Stimulated activated CD8-positive, alpha-beta memory T cell treated with anti-CD3 and anti-CD28 coated beads, Interleukin-7, amount 100 ng/mL, for 1 hour (primary cell): ENCODE measurements at places on chromosomes 13 and 19.

GRCh38 chr13:20129076-20129475 is 31.8 kb downstream of the GJA3 start:
- DNase-seq, result no peak

GRCh38 chr19:4966591-4966990 is 2.3 kb upstream of the KDM4B start:
- no peak for DNase-seq

- DNase-seq, result no peak
Observed at GRCh38 chr13:32272021-32272683, 43.0 kb downstream of the ZAR1L start.

- no peak for DNase-seq
Observed at GRCh38 chr13:76383676-76384461, 502.3 kb downstream of the KCTD12 start.

GRCh38 chr19:4363571-4364304 is 20.4 kb downstream of the MPND start:
- DNase-seq, result no peak

DNA sequence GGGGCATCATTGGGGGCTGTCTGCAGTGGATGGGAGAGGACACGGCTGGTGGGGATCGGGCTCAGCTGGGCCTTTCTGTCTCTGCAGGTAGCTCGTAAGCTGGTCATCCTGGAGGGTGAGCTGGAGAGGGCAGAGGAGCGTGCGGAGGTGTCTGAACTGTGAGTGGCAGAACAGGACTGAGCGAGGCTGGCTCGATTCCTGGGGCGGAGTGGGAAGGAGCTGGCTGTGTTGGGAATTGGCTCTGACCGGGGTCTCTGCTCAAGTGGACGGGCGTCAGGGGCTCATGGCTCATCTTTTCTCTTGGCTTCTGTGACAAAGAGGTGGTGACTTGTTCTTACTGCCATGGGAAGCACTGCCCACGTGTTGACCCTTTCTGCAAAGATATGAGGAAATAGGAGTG is 11.6 kb downstream of the TPM4 start:
- DNase-seq, result no peak

- DNase-seq, result no peak
Observed at GRCh38 chr13:109483284-109483683, 303.1 kb downstream of the IRS2 start.

DNA sequence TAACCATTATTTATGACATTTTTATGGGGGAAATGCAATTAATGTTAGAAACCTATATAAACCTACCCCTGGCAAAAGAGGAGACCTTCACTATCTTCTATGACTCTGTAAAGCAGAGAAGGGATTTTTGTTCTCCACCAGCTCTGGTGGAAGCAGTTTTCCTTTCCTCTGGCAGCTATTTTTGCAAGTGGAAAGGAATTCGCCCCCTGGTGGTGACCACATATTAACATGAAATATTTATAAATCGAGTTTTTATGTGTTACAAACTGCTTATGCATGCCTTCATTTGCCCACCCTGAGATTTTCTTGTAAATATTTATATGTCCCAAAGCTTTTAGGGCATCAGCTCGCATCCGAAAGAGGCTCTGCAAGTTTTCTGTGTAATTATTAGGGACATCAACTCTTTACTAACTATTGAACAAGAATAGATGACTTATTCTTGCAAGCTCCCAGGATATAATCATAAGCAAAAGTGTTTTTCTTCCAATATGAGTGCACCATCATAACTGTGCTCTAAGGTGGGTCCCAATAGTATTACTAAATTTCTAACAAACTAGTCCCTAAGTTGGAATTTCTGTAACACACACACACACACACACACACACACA is 62.4 kb downstream of the SERTM1 start:
- no peak for DNase-seq

DNA sequence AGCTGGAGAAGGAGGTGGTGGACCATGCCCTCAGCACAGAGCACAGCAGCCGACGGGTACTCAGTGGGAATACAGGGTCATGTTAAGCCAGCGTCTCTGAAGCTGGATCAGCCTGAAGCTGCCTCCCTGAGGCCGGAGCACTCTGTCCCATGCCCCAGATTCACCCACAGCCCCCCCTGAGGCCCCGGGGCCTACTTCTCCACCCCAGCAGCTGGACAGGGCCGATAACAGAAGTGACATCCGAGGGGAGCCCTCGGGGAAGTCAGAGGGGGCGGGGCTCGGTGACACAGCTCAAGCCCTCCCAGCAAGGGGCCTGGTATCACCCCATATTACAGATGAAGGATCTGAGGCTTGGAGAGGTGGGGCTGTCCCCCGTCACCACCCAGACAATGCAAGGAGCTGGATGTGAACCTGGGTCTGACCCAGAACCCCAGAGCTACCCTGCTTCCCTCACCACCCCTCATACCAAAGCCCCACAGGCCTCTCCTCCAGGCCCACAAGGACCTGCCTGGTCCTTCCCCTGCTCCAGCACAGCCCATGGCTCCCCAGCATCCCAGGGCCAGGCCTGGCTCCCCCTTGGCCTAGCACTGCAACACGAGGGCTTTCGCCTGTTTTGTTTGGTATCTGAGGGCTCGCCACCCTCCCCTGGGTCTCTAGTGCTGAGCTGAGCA is 5.7 kb downstream of the R3HDM4 start:
- DNase-seq, result no peak

- DNase-seq, result no peak
Observed at GRCh38 chr13:111904166-111904565, 162.8 kb upstream of the SOX1 start.

- DNase-seq, result no peak
Observed at GRCh38 chr13:60494296-60494695, 97.3 kb downstream of the TDRD3 start.

- no peak for DNase-seq
Observed at GRCh38 chr19:32651729-32652140, 23.2 kb downstream of the ANKRD27 start.

- DNase-seq, result no peak
Observed at GRCh38 chr13:74036373-74036772, 97.8 kb downstream of the KLF12 start.

DNA sequence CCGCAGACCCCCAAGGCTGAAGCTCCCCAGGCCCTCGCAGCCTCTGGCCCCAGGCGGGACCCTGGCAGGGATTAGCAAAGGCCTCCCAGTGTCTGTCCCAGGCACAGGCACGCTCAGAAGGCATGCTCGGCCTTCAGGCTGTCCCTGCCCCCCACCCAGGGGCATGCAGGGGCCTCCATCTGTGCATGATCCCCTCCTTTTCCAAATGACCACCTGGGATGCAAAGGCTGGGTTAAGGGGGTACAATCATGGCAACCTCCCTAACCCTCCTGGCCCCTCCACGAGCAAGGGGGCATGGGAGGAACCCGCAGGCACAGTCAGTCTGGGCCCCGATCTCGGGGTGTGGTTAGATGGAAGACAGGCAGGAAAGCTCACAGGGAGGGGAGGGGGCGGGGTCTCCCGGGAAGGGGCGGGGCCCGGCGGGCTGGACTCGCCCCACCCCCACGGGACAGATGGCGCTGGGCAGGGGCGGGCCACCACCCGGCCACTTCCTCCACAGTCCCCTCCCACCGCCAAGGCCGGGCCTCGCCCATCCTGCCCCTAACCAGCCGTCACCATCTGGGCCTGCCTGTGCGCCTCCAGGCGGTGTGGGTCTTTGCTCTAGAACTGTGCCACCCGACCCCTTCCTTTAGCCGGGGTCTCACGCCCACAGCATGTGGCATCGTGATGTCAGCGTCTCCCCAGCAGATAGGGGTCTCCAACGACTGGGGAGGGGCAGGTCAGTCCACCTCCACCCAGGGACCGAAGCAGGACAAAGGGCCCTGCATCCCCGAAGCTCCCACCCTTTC is 7.0 kb upstream of the REXO1 start:
- DNase-seq, result peak; percentile 53

DNA sequence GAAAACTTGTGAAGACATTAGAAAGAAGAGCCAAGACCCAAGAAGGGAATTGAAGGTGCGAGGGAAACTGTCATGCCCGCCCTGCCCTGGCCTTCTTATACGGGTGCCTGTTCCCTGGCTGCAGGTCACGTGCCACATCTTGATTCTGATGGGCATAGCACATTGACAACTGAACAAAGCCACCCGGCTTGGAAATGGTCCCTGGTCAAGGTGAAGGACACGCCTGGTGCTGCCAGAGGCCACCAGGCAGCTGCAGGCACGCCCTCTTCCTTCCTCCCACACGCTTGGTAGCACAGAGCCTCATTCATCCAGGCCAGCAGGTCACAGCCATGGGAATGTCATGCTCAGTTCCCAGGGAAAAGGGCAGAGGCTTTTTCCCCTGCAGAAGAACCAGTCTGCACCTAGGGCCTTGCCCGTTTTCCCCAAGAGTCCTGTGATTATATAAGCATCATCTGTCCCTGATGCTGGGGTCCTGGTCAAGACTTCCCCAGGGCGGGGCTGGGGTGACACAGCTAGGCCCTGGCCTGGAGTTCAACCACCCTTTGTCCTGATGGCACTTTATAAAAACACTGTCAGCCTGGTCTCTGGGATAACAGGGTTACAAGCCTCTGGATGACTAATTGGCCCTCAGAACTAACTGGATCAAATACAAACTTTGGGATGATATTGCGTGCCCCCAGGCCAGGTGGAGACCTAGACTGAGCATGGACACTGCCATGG is 56.0 kb downstream of the CDADC1 start:
- no peak for DNase-seq

- DNase-seq, result no peak
Observed at GRCh38 chr13:28527629-28528028, 32.7 kb upstream of the FLT1 start.

- no peak for DNase-seq
Observed at GRCh38 chr19:1840541-1841115, 7.7 kb downstream of the REXO1 start.

DNA sequence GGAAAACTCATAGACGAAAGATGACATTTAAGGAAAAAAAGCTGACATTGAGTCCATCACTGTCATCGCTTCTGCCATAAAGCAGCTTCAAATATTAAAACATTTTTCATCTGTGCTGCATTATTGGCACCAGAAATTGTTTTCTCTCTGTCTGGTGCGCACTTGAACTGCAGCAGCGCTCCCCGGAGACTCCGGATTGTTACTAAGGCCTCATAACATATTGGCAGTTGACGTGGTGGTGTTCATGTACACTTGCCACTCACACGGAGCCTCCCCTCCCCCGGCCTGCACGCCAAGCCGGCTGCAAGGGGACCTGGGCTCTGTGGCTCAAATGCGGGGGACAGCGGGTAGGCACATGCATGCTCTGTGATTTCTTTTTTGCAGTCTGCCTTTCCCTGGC is 203.2 kb downstream of the TSHZ3 start:
- no peak for DNase-seq

- no peak for DNase-seq
Observed at GRCh38 chr19:2227415-2228156, 8.5 kb downstream of the PLEKHJ1 start.

GRCh38 chr19:55527197-55528029 is 9.5 kb downstream of the SBK2 start:
- no peak for DNase-seq

- no peak for DNase-seq
Observed at GRCh38 chr19:2426611-2427428, 566 bp downstream of the TIMM13 start.

DNA sequence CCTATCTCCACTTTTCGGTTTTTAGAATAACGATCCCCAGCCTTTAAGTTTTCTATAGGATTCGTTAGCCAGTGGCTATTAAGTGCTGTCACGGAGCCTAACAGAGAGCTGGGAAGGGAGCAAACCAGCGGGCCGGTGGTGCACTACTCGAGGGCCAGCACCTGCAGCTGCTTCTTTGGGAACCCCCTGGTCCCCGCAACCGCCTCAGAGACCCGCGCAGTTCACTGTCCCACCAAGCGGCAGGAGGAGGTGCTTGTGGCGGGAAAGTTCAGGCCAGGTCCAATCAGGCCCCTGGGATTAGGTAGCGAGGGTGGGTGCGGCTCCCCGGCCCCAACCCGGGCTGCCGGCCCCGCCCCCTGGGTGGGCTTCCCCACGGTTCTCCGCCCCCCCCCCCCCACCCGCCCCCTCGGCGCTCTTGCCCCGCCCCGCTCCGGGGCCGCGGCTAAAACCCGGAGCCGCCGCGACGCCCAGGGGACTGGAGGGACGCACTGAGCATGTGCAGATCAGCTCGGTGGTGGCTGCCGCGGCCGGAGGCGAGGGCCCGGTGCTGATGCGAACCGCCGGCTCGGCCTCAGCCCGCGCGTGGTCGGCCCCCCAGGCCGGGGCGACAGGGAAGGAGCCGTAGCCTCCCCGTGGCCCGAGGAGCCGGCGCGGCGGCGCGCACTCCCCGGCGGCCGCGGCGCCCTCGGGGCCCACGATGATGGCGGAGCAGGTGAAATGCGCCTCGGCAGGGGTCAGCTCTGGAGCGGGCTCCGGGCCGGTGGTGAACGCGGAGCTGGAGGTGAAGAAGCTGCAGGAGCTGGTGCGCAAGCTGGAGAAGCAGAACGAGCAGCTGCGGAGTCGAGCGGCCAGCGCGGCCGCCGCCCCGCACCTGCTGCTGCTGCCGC is at the start of gene SLAIN1:
SLAIN1 (plus strand) TSS at position 471 of the 887 bp plus-strand sequence; CDS start at position 698, 227 bp downstream.
- DNase-seq, result peak; percentile 68

DNA sequence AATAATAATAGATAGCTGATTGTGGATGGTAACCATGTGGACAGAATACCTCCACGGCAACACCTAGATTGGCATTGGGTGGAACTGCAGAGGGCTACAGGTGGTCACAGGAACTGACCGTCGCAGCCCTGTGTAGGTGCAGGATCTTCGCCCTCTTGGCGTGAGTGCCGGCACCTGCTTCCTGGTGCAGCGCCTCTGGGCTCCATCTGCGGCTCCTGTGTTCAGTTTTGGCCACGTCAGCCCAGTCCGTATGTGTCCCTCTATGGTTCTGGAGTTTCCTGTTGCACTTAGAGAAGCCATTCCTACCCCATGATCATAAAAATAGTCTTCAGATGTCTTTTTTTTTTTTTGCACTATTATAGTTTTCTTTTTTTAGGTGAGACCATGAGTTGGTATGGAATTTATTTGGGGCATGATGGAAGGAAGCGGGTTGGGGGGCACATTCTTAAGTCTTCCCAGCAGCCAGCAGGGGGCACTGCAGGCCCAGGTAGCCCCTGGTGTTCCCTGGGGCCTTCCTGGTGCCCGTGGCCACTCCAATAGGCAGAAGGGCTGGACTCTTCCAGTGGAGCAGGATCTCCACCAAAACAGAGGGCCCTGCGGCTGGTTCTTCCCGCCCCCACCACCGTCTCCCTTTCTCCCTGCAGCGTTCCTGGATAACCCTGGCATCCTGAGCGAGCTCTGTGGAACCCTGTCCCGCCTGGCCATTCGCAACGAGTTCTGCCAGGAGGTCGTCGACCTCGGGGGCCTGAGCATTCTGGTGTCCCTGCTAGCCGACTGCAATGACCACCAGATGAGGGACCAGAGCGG is 10.1 kb upstream of the SLC25A42 start:
- DNase-seq, result peak; percentile 38

DNA sequence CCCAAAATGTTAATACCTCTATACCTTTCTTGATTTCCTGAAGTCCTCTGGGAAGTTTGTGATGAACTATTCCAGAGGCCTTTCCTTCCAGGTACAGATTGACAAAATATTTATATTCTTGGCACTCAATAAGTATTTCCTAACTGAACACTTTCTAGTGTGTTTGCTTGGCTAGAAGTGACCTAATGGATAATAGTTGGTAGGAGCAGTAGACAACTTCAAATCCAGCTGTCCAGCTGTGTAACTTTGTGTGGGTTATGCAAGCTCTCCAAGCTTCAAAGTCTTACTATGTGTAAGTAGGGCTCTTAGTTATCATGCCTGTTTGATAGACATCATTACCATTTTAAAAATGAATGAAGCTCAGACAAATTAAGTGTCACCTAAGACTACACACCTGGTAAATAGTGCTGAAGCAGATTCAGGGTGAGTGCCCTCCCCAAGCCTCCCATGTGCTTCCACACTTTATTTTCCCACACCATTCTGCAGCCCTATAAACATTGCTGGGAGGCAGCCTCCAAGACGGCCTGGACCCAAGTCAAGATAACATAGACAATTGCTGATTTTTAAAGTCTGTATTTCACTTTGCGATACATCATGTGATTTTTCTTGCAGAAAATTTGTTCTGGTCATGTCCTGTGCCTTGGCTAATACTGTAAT is 196.6 kb downstream of the NALCN start:
- no peak for DNase-seq
